H54 (cell line): ENCODE measurements at places on chromosomes 13 and 19.

- no peak for DNase-seq
Observed at GRCh38 chr13:110597041-110597689, 18.2 kb upstream of the NAXD start.

DNA sequence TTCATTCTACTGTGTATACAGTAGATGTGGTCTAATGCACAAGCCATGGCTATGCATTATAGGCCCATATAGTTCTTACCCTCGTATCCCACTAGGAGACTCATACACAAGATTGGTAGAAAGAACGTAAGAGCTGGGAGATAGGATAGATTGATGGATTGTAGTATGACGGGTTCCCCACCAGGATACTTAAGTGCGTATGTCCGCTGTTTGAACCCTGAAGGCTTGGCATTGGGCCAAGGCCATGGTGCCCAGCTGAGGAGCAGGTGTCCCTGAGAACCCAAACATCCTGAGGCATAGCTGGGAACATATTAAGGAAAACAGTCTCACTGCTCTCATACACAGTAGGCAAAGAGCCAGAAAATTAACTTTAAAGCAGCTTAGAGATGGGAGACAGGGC is 617.5 kb upstream of the KLF12 start:
- DNase-seq: no peak

DNA sequence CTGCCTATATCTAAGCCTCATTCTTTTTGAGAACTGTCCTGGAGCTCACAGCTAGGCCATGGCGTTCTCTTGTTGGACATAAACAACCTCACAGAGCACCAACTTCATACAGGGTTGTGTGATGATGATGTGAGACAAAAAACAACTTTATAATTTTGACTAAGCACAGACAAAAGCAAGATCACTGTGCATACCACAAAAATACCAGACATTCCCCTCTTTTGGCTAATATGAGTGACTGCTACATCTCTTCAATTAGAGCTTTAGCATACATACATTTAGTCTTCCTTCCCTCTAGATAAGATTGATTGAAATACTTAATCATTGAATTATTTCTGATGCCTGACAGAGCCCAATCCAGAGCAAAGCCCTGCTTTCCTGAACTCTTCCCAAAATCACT is 8.3 kb downstream of the MAB21L1 start:
- no peak for DNase-seq

DNA sequence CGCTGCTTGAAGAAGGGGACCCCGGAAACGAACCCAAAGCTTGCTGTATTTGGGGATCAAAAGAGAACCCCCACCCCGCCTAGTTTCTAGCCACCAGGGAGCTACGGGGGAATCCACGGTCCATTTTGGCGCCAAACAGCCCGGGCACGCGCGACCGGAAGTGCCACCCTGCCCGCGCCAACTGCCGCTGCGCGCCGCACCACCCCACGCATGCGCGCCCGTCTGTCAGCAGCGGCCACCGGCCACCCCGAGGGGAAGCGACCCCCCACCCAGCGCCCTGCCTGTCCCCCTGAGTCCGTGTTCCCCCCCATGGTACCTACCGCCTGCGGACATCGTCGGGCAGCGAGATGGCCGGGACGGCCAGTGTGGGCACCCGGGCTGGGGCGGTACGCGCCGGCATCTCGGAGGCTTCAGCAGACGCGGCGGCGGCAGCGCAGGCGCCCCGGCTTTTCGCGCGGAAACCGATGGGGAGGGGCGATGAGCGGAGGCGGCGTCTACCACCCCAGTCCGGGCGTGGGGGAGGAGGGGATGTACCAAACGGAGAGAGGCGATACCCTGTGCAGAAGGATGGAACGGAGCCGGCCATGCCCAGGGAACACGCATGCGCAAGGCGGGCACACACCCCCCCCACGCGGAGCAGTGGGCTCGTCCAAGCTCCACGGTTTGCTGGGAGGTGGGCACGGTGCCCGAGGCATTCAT is at the start of gene DNMT1:
TSS of gene DNMT1 (minus strand) at position 454 of the 699 bp plus-strand sequence. CDS start at position 400, 54 bp downstream.
- peak; percentile 98 for DNase-seq

- DNase-seq: no peak
Observed at GRCh38 chr19:34995551-34995950, 4.6 kb upstream of the GRAMD1A start.

GRCh38 chr13:95253033-95253432 is 48.2 kb downstream of the ABCC4 start:
- no peak for DNase-seq

DNA sequence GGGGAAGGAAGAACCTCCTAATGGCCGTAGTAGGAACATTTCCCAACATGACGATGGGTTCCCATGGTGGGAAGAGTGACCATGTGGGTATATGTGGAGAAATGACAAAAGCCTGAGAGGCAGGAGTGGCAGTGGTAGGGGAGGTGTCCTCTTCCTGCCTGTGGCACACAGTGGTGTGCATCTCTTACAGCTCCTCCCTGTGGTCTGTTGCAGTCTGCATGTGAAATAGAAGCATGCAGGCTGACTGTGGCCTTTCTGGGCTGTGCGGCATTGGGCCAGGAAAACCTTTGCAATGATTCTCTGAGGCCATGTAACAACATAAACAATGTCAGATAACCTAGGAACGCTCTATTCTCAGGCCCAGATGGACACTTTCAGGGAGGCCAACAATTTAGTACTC is 84.0 kb downstream of the LACC1 start:
- peak; percentile 16 for DNase-seq

DNA sequence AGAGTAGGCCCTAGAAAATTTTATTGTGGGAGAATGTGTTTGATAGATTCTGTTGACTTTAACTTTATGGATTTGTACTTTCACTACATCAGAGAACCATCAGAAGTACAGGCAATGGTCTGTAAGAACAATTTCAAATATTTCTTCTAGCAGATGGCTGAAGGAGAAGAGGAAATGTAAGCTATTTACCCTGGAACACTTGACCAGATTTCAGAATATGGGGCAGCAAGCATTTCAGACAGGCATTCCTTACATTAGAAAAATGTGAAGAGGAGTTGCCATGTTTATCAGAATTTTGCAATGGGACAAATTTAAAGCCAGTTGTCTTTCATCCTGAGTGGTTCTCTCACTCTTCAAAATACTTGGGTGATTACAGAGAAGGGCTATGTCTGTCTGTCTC is 7.5 kb downstream of the FRY start:
- no peak for DNase-seq

GRCh38 chr13:108816375-108816774 is 187.0 kb downstream of the MYO16 start:
- DNase-seq: no peak

DNA sequence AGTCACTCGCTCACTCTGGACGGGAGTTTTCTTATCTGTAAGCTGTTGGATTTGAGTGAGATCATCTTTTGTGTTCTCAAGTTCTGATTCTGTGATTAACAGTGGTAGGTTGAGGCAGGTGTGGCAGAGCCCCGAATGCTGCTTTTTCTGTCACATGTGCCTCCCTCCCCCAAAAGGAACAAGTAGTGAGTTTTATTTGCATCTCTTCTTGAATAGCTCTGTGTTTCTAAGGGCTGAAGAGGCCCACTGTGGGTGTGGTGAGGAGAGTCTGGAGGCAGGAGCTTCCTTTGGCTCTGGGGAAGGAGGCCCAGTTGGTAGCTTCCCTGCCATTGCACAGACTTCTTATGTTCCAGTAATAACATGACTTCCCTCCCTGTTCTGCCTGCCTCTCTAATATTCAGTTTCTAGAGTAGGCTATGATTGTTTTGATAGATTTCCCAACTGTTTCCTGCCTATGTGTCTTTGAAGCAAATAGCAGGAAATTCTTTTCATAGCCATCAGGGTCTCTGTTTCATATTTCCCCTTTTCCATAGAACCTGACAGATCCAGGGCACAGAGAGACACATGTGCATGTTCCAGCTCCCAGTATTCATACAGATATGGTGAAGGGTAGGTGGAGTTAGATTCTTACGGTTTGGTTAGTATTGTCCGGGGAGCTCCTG is 23.9 kb upstream of the CXCL17 start:
- no peak for DNase-seq

DNA sequence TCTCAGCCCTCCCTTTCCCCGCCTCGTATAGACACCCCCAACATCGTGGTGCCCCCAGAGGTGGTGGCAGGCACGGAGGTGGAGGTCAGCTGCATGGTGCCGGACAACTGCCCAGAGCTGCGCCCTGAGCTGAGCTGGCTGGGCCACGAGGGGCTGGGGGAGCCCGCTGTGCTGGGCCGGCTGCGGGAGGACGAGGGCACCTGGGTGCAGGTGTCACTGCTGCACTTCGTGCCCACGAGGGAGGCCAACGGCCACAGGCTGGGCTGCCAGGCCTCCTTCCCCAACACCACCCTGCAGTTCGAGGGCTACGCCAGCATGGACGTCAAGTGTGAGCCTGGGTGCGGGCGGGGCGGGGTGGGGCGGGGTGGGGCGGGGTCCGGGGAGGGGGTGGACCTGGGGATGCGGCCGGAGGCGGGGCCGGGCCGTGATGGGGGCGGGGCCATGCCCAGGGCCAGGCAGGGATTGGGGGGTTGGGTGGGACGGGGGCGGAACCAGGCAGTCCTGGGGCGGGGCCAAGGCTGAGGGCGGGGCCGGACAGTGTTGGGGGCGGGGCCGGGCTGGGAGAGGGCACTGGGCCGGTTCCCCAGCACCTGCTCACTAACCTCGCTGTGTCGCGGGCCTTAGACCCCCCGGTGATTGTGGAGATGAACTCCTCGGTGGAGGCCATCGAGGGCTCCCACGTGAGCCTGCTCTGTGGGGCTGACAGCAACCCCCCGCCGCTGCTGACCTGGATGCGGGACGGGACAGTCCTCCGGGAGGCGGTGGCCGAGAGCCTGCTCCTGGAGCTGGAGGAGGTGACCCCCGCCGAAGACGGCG is 7.8 kb downstream of the MAG start:
- no peak for DNase-seq

GRCh38 chr13:41568972-41569351 is 111.6 kb downstream of the RGCC start:
- no peak for DNase-seq

DNA sequence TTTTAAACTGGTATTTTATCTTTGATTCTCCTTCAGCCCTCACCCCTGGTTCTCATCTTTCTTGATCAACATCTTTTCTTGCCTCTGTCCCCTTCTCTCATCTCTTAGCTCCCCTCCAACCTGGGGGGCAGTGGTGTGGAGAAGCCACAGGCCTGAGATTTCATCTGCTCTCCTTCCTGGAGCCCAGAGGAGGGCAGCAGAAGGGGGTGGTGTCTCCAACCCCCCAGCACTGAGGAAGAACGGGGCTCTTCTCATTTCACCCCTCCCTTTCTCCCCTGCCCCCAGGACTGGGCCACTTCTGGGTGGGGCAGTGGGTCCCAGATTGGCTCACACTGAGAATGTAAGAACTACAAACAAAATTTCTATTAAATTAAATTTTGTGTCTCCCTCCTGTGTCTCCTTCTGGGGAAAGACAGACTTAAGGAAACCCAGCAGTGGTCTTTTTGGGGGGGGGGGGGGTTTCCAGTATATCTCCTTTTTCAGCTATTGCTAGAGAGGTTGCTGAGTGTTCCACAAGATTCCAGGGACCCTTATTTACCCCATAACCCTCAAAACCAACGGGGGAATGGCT is 1.5 kb upstream of the RAD23A start:
- DNase-seq: no peak

DNA sequence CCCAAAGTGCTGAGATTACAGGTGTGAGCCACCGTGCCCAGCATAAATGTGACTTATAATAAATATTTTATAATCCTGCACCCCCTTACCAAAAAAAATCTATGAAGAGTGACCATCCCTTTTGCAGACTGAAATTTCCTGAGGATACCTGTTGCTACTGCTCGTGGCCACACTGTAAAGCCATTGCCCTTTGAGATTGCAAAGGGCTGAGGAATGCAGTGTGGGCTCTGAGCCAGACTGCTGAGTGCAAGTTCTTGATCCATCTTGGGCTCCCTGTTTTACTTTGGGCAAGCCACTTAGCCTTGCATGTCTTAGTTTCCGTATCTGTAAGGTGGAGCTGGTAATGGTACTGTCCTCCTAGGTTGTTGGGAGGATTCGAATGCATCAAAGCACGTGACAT is 23.4 kb downstream of the SIPA1L3 start:
- peak; percentile 35 for DNase-seq

DNA sequence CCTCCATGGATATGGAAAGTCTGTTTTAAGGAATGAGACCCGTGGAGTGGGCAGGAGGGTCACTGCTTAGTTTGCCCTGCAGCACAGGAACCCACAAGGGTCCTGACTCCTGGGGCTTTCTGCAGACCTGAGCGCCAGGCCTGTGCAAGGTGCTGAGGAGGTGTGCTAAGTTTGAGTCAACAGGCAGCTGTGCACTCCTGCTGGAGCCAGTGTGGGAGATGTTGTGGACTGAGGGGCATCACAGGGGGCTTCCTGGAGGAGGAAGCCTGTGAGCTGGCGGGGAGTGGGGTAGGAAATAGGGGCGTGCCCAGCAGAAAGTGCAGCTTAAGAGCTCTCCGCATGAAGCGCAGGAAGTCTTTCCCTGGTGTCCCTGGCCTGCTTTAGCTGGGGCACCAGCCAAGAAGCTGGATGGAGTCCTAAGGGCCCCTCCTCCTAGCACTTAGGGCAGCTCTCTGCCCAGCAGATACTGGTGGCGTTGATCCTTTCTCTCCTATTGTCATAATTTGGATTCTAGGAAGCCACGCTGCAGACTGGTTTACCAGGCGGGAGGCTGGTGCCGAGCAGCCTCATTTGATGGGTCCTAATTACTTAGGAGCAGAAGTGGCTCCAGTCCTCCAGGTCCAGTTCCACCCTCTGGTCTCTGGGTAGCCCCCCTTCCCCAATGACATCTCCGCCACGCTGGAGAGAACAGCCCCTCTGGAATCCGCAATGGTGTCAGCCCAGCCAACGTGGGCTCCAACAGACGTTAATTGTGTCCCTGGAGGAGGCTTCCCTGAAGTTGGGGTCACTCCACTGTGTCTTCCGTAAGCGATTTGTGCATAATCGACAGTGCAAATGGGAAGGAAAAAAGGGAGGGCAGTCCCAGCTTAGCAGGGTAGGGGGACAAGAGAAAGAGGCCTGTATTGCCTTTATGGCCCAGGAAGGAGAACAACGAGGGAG is 309.2 kb downstream of the ZNF536 start:
- no peak for DNase-seq

GRCh38 chr19:29571181-29571580 is 34.9 kb upstream of the POP4 start:
- no peak for DNase-seq

DNA sequence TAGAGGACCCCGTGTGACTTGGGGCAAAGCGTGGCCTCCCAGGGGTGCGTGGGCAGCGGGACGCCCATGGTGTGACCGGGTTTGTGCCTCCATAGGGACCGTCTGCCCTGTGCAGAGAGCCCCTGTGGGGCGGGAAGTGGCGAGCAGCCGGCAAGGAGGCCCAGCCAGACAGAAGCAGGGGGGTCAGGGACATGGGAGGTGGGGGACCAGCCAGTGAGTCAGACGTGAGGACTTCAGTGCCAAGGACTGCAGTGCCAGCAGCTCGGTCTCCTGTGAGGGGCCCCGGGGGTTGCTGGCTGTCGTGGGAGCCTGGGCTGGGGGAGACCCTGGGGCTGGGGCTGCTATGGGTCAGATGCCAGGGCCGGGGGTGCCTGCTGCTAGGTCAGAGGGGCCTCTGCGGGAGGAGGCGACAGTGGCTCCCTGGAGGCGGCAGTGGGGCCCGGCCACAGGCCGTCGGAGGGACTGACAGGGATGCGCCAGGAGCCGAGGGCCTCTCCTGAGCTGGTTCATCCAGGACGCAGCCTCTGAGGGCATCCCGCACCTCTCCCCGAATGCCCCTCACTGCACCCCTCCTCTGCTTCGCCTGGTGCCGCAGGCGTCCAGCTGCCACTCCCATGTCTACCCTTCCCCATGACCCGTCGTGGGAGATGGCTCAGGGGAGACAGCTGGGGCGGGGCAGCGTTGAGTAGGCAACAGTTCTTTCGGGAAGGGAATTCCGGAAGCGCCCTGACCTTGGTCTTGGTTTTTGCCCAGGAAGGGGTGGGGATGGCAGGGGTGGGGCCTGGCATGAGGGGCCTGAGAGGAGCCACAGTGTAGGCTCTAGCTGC is 80.0 kb downstream of the KDM4B start:
- DNase-seq: peak; percentile 96

- DNase-seq: peak; percentile 82
Observed at GRCh38 chr19:47013041-47013517, 6.6 kb upstream of the NPAS1 start.
